Cortex of kidney (tissue), 1 donor: ENCODE measurements at places on chromosomes 11 and 22.

DNA sequence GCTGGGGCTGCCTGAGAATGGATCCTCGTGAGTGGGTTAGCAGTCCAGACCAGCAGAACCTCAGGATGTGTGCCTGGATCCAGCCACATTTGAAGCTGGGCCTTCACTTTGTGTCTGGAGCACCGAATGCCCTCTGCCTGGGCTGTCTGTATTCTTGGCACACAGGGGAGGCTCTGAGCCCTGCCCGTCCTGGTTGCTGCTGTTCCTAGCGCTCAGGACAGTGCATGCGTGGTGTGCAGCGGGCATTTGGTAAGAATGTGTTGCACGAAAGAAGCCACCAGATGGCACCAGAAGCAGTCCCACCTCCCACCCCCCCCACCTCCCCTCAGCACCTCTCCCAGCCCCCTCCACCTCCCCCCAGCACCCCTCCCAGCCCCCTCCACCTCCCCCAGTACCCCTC is 4.1 kb upstream of the MAPK11 start:
- DNase-seq: no peak

GRCh38 chr11:21965221-21965620 is 227.7 kb upstream of the ANO5 start:
- no peak for DNase-seq

- DNase-seq: no peak
Measured at GRCh38 chr11:92413757-92414513, 189.3 kb downstream of the FAT3 start.

- DNase-seq: no peak
Measured at GRCh38 chr11:910589-911030, at the start of gene CHID1. Gene CHID1, minus strand, starts transcription at chr11:910810. Its CDS starts 5,994 bp downstream, at chr11:904816.

GRCh38 chr11:110856996-110857812 is 145.0 kb upstream of the ARHGAP20 start:
- DNase-seq: no peak

- DNase-seq: no peak
Measured at GRCh38 chr11:106014620-106015019, 7.4 kb downstream of the MSANTD4 start.

- DNase-seq: no peak
Measured at GRCh38 chr11:117479372-117479771, 151.7 kb downstream of the CEP164 start.

DNA sequence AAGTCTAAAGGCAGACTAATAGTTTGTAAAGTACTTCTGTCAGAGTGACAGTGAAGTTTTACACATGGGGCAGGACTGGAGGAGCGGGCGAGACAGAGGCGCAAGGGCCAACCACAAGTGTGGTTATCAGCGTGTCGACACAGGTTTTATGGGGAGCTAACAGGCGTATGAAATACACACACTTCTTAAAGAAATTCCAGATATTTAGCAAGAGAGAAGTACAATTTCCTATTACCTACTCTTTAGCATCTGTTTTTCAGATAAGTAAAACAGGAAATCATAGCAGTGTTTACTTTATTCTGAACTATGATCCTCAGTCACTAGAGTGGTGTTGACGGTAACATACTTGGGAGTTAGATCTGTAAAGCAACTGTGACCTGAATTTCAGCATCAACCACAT is 22.5 kb downstream of the VSIG10L2 start:
- no peak for DNase-seq

- DNase-seq: no peak
Measured at GRCh38 chr11:61542024-61542461, 33.5 kb downstream of the LRRC10B start.

- DNase-seq: no peak
Measured at GRCh38 chr11:68994894-68995285, 14.1 kb upstream of the MRGPRD start.

DNA sequence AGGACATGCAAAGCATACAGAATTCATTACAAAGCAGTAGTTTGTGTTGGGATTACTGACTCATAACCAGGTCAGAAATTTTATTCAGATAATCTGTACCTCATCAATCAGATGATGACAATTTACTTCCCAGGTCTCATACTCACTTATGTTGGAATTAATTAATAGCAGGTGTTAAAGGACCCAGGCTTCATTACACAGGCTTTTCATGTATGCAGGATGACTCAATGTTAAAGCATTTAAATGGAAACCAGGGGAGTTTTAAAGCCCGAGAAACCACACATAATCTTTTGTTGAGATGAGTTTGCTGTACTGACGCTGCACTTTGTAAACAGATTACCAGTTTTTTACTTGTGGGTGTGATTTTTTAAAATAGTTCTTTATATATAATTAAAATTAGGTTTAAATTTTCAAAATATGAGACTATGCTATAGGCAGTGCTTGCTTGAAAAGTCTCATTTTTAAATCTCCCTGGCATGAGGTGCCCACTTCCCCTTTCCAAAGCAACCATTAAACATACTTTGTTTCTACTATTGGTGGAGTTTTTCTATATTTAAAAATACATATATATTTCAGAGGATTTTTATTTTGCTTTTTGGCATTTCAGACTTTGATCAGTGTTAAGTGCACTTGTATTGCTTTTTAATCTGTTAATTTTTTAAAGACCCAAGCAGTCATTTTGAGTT is 41.0 kb downstream of the CEP57 start:
- DNase-seq: no peak

- DNase-seq: no peak
Measured at GRCh38 chr11:12287374-12288211, 89.8 kb upstream of the PARVA start.

GRCh38 chr11:17770917-17771316 is 36.3 kb downstream of the KCNC1 start:
- no peak for DNase-seq

DNA sequence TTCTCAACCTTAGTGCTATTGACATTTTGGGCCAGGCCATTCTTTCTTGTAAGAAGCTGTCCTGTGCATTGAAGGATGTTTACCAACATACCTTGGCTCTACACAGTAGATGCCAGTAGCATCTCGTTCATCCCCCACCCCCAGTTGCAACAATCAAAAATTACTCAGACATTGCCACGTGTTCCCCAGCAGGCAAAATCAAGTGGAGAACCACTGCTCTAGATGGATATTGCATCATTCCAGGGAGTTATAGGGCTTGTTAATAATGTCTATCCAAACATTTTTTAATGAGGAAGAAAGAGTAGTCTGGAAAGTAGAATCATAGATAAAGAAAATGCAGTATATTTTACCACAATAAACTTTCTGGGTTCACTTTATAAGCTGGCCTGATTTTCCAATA is 64.1 kb downstream of the PRMT3 start:
- no peak for DNase-seq

GRCh38 chr11:104907521-104908185 is 9.4 kb upstream of the CASP12 start:
- DNase-seq: no peak

- DNase-seq: no peak
Measured at GRCh38 chr11:121482231-121483129, 29.7 kb upstream of the SORL1-AS1 start.

DNA sequence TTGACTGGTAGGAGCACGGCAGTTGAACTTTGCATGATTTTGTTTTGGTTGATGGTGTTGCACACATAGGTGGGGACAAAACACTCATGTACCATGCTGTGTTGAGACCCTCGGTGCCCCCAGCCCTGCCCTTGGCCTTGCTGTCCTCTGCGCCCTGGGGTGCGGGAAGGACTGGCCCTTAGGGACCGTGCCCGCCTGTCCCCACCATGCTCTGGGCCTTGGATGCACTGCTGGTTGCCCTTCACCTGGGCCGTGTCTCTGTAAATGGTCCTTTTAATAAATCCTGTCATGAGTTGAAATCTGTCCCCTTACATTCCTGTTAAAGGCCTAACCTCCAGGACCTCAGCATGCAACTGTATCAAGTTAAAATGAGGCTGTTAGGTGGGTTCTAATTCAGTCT is 102.3 kb upstream of the ANO1 start:
- DNase-seq: no peak

- DNase-seq: no peak
Measured at GRCh38 chr11:31450841-31451240, 58.6 kb downstream of the IMMP1L start.

DNA sequence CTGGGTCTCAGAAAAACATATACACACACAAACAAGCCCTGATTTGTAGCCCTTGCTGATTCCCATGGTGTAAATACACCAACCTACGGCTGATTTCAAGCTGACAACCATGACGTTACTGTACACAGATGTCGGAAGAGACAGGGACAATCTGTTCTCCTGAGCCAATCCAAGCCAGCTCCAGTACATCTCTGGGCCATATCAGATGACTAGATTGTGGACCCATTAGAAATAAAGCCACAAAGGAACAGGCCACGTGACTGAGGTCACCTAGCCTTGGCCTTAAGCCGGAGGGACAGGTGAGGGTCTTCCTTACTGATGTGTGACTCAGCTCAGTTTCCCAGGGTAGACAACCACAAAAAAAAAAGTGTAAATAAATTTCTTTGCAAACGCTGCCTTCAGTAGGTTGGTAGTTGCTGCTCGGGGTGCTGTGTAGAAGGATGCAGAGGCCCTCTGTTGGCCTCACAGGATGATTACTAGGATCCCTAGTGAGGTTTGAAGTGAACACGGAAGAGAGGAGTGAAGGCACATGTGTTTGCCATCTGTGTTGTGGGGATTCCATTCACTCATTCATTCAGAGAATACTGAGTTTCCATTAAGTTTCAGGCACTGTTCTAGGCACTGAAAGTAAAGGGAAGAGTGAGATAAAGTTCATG is 99.0 kb upstream of the LARGE1 start:
- DNase-seq: no peak

GRCh38 chr11:65427691-65428577 is 5.3 kb downstream of the NEAT1 start:
- DNase-seq: no peak

DNA sequence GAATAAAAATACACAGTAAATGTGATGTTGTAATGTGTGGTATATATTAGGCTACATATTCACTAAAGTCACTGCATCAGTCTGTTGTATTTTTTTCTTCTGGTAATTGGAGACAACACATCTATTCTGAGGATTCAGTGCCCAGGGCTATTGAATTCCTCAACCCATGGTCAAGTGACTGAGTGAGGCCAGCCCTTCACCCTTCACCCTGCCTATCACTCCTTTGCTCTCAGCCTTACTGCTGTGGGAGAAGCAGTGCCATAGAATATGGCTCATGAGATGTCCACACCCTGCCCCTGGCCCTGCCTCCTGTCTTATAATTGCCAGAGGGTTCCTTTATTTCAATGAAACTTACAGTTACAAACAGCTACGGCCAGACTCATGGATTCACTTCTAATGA is 295.6 kb downstream of the NTM start:
- no peak for DNase-seq

DNA sequence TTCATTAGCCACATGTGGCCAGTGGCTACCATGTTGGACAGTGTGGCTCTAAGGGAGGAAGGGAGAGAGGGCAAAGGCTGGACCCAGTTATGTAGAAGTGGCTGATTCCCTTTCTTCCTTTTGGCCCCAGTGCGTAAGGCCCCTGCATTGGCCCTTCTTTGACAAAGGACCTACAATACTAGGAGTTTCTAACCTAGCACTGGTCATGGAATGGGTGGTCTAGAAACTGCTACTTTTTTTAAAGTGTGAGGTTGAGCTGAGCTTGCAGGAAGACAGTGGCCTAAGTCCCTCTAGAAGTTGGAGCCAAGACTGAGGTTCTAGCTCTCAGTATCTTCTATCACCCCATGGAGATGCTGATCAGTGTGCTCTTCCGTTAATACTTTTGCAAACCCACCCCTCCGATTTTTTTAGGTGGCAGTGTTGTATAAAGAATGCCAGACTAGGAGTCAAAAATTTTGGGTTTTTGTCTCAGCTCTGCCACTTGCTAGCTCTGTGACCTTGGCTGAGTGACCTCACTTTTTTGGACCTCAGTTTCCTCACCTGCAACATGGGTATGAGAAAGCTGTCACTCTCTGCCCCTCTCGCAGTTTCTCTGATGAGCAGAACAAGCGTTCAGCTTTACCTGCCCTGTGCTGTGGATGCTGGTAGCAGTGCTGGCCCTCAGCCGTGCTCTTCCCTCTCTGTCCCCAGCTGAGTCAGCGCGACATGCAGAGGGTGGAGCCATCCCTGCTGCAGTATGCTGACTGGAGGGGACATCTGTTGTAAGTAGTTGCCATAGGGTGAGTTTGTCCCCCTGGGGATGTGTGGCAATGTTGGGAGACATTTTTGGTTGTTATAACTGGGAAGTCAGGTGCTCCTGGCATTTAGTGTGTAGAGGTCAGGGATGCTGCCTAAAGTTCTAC is 6.9 kb downstream of the ACCS start:
- no peak for DNase-seq

DNA sequence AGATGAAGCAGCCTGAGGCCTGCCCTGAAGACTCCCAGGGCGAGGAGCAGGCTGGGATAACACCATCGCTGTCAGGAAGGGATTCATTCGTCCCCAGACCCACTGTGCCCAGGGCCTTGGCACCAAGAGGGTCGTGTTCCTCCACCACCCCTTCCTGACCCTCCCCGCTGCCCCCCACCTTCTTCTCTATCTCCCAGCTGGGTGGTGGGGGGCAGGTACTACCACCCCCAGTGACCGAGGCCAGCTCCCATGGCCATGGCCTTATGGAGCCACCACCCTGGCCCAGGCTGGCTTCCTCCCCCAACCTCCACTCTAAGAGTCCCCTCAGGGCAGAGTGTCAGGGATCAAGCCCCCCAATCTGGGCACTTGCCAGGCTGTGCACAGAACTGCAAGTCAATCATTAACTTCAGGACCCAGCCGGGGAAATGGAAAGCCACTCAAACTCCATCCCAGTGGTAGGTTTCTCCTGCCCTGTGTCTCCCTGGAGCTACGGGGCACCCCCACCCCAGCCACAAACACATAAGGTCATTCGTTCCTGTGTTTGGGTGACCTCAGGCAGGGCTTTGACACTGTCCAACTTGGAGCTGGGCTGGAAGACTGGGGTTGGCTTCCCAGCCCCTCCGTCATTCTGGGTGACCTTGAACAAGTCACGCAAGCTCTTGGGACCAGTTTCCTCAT is 33.3 kb upstream of the WNT11 start:
- no peak for DNase-seq

DNA sequence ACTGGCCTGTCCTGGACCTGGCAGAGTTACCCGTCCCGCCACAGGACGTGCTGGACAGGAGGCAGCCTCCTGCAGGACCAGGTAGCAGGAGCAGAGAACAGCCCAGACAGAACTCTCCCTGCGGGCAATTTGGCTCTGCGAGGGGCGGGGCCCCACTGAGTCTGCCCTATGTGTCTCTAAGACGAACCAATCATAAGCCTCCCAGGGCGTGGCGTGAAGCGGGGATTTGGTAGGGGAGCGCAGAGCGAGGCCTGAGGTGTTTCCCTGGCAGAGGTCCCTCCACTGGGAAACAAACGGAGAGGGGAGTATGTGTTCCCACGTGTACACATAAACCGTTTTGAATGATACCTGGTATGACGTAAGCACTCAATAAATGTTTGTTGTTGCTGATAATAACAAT is 7.4 kb downstream of the CD82 start:
- no peak for DNase-seq

- no peak for DNase-seq
Measured at GRCh38 chr11:8282631-8283030, 19.0 kb upstream of the LMO1 start.

GRCh38 chr11:64436000-64436399 is 77.0 kb downstream of the RPS6KA4 start:
- DNase-seq: no peak

DNA sequence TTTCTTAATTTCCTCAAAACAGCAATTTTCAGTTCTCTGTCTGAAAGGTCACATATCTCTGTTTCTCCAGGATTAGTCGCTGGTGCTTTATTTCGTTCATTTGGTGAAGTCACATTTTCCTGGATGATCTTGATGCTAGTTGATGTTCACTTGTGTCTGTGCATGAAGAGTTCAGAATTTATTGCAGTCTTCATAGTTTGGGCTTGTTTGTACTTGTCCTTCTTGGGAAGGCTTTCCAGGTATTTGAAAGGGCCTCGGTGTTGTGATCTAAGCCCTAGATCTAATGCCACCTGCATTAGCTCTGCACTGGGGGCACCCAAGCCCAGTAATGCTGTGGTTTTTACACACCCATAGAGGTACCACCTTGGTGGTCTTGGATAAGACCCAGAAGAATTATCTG is 228.9 kb downstream of the GUCY1A2 start:
- DNase-seq: no peak
